ENCODE measurements at places on chromosomes 12 and 14. TPM values are rescaled to one million over a fixed set of nuclear protein-coding genes. Genes with fewer than 3 reads are reported as not detected.

DNA sequence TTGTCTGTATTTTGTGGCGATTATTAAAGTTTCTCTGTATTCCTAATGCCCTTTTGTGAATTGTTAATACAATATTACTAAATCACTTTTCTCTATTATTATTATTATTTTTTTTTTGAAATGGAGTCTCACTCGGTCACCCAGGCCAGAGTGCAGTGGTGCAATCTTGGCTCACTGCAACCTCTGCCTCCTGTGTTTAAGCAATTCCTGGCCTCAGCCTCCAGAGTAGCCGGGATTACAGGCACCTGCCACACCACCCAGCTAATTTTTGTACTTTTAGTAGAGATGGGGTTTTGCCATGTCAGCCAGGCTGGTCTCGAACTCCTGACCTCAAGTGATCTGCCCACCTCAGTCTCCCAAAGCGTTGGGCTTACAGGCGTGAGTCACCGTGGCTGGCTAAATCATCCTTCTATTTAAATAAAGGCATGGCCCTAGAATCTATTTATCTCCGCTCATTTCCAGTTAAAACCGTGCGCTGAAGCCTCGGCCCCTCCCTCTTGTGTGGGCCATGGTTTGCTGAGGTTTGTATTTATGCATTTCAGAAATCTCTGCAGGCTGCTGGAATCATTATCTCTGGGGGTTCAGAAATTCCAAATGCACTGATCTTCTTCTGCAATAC lies 1136.4 kb upstream of the TMEM132C start:
- no peaks in the 10 kb centered on the region for H3K27me3 ChIP-seq
- no peak overlapping the region for H3K27ac ChIP-seq
- DNase-seq: no peak
- H3K36me3 ChIP-seq: no peaks in the 10 kb centered on the region
- peaks cover 8% of the 10 kb centered on the region for H3K4me1 ChIP-seq

DNA sequence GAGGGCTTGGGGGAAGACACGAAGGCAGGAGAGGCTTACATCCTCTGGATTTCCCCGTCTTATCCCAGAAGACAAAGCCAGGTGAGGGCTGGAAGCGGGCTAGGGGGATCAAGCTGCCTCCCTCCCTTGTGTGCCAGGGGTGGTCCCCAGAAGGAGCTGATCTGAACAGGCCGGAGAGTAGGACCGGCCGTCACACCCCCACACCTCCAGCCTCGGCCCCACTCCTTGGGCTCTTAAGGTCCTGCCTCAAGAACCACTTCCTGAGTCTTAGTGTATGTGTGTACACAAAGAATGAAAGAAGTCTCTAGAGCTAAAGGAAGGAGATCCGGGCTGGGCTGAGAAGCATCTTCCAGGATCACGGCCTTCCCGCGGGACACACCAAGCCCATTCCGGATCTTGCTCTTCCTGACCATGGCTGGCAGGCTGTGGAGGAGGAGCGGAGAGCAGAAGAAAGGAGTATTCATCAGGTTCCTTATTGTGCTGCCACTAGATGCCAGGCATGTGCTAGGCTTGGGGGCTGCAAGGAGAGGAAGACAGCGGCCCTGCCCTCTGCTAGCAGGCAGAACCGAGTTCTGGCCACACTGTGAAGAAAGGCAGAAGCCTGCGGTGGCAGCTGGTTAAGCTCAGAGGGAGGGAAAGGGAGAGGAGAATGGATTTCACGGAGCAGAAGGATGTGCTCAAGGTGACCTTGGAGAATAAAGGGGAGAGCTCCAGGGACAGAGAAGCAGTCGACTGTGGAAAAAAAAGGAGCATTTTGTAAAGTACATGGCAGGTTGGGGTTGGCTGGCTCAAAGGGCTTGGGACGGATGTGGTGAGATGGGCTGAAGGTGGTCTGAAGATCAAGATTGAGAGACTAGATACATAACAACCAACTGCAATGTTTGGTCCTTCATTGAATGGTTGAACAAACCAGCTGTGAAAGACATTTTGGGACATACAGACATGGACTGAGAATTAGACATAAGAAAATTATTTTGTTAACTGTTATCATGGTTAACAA lies 1.3 kb upstream of the CD63 start:
- peaks cover 7% of the 10 kb centered on the region for H3K36me3 ChIP-seq
- peak overlapping the region; percentile 82 for H3K4me3 ChIP-seq
- peak overlapping the region; percentile 90 for H3K27ac ChIP-seq
- no peaks in the 10 kb centered on the region for H3K27me3 ChIP-seq

DNA sequence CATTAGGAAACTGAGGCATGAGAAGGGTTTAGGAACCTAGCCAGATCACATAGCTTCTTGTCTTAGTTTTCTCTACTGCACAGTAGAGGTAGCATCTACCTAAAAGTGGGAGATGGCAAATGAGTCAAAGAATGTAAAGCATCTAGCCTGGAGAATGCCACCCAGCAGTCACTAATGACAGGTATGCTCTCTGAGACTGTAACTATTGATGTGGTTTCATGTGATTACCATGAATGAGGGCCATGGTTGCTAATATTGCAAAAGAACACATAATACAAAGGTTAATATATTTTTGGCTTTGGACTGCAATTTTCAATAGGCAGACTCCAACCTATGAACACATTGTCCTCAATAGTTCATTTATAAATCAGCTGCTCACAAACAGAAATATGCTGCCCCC lies 389.9 kb downstream of the GRIN2B start:
- H3K4me3 ChIP-seq: no peak overlapping the region
- DNase-seq: no peak
- no peaks in the 10 kb centered on the region for H3K4me1 ChIP-seq
- no peaks in the 10 kb centered on the region for H3K36me3 ChIP-seq

DNA sequence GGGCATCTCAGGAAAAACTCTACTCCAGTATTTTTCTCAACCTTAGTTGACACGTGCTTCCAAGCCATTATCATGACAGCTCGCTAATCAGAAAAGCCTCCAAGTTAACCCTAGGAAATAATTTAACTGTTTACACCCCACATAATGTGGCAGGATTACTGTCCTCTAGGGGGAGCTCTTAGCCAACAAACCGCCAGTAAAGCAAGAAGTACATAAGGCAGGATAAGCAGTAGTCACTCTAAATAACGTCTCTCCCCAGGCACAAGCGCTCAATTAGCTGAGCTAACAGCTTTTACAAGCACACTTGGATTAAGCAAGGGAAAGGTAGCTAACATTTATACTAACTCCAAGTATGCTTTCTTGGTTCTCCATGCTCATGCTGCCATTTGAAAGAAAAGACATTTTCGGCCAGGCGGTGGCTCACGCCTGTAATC lies 22.8 kb downstream of the APOBEC1 start:
- H3K36me3 ChIP-seq: no peaks in the 10 kb centered on the region
- H3K27ac ChIP-seq: no peak overlapping the region
- peak; percentile 30 for DNase-seq
- H3K27me3 ChIP-seq: no peaks in the 10 kb centered on the region
- H3K4me3 ChIP-seq: no peak overlapping the region

CACNA2D4 gene
- total RNA-seq: 0.70 TPM

GRCh38 chr12:110141389-110141788 lies 17.2 kb downstream of the IFT81 start:
- no peaks in the 10 kb centered on the region for H3K4me1 ChIP-seq
- no peak overlapping the region for H3K4me3 ChIP-seq
- H3K36me3 ChIP-seq: peaks cover 75% of the 10 kb centered on the region
- peak; percentile 92 for DNase-seq
- no peaks in the 10 kb centered on the region for H3K27me3 ChIP-seq

KCNH3 gene
- total RNA-seq: 0.86 TPM

SIRT4 gene
- total RNA-seq: 7.4 TPM

DNA sequence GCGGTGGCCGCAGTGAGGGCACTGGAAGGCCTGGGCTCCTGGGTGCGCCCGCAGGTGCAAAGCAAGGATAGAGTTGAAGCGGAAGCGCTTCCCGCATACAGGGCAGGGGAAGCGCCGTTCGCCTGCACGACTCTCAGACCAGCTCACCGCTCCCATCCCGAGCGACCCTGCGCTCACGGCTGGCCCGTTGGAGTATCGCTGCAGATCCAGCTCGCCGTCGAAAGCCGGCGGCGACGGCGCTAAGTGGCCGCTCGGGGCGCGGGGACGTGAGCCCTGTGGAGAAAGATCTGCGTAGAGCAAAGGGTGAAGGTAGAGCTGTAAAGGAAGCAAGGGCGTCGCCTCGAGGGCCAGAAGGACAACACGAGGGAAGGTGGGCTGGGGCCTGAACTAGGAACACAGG lies 5.4 kb downstream of the ZNF219 start:
- peaks cover 3% of the 10 kb centered on the region for H3K27me3 ChIP-seq
- DNase-seq: no peak
- no peak overlapping the region for H3K27ac ChIP-seq
- peaks cover 23% of the 10 kb centered on the region for H3K4me1 ChIP-seq
- H3K4me3 ChIP-seq: no peak overlapping the region

DNA sequence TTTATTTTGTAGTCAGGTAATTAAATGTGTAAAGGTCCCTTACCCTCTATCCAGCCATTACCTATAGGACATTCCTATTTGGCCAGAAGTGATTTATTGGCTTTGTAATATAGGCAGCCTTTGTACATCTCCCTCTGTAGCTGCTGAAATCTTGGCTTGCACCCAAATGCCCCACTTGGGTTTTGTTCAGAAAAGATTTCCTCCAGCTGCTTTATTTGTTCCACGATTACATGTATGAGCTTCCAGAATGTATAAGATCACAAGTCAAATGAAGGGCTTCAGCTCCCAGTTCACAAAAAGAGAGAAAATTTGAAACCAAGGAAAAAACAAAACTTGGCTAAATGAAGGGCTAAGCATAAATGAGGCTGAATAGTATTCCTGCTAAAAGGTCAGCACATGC lies 103.4 kb downstream of the EFCAB11 start:
- H3K4me3 ChIP-seq: no peak overlapping the region
- H3K27ac ChIP-seq: no peak overlapping the region
- H3K36me3 ChIP-seq: no peaks in the 10 kb centered on the region
- no peaks in the 10 kb centered on the region for H3K27me3 ChIP-seq

DNA sequence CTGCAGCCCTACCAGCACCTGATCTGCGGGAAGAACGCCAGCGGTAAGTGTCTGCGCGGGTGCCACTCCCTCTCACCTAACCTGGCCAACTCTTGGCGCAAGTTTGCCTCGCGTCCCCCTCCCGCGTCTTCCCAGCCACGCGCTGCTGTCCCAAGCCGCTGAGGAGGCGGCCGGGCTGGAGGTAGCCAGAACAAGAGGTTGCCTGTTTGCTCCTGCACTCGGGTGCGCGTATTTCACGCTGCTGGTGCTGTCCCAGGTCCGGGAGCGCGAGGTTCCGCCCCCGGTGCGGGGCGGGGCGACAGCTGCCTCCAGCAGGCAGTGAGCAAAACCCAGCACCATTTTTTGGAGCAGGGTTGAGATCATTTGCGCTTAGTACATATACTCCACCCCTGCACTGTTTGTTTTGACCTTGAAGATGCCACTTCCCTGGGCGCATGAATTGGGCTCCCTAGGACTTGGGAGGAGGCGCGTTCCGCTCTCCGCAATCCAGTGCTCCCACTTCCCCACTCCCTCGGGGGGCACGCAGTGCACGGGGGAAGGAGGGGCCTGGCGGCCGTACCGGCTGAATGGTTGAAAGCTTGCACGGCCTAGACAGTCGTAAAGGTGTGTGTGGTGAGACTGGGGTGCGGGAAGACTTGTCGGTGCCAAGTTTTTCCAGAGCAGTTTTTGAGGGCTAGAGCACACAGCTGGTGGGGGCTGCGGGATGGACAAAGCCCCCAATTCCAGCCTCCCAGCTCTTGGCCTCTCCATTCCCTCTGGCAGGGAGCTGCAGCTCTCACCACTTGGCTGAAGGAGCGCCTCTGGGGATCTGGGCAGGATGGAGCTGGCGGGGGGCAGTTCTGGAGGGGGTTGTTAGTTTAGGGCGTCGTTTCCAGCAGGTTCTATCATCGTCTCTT lies 226.9 kb upstream of the CRY1 start:
- H3K27ac ChIP-seq: no peak overlapping the region
- peaks cover 6% of the 10 kb centered on the region for H3K4me1 ChIP-seq
- peaks cover 91% of the 10 kb centered on the region for H3K27me3 ChIP-seq
- H3K36me3 ChIP-seq: no peaks in the 10 kb centered on the region

- H3K36me3 ChIP-seq: peaks cover 23% of the 10 kb centered on the region
- H3K27me3 ChIP-seq: no peaks in the 10 kb centered on the region
- H3K27ac ChIP-seq: no peak overlapping the region
- DNase-seq: no peak
- peaks cover 2% of the 10 kb centered on the region for H3K4me1 ChIP-seq
These were observed 3.8 kb downstream of the TINF2 start for GRCh38 chr14:24238527-24239037.

DNA sequence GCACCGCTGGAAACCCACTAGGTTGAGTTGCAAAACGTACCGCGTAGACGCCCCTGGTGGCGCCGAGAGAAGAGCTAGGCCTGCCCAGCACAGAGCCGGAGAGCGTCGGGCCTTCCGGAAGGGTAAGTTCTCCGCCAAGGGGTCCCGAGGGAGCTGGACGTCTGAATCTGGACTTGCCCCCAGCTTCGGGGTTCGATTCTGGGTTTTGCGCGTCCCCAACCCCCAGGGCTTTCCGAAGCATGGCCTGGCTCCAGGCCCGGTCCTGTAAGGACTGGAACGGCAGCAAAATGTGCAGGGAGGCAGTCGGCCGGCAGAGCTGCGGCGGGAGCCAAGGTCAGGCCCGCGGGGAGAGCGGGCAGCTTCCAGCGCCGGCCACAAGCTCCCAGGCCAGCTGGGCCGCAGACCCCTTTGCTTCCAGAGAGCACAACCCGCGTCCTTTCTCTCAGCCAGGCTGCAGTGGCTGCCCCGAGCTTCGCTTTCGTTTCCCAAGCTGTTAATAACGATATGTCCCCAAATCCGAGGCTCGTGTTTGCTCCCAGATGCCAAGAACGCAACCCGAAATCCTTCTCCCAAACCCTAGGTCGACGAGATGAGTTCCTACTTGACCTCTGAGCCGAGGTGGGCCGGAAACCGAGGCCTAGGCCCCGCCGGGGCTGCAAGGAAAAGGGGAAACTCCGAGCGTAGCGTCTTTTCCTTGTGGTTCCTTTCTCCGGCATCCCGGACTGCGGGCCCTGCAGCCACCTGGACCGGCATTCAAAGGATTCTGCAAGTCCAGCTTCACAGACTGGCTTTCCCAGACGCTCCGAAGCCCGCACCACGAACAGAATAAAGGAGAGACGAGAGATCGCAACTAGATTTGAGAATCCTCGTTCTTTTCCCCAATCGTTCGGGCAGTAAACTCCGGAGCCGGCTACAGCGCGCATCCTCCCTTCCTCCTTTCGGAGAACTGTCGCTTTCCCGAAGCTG lies 3.2 kb upstream of the TBX5 start:
- H3K36me3 ChIP-seq: no peaks in the 10 kb centered on the region
- peak overlapping the region; percentile 97 for H3K4me3 ChIP-seq
- no peak overlapping the region for H3K27ac ChIP-seq
- H3K27me3 ChIP-seq: peaks cover 92% of the 10 kb centered on the region
- H3K4me1 ChIP-seq: peaks cover 34% of the 10 kb centered on the region

DNA sequence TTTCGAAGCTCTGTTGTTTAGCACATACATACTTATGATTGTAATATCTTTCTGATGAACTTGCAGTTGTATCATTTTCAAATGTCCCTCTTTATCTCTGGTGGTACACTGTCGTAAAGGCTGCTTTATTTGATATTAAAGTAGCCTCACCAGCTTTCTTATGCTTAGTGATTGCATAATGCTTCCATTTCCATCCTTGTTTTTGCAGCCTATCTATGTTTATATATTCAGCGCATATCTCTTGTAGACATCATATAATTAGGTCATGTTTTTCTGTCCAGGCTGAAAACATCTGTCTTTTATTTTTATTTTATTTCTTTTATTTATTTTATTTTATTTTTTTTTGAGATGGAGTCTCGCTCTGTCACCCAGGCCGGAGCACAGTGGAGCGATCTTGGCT lies 34.6 kb downstream of the ACAD10 start:
- no peaks in the 10 kb centered on the region for H3K4me1 ChIP-seq
- no peak overlapping the region for H3K4me3 ChIP-seq
- no peak for DNase-seq
- H3K36me3 ChIP-seq: peaks cover 23% of the 10 kb centered on the region

All from cardiac muscle cell (in vitro differentiated cells and primary cell).